NCI-H2171 treated with DMSO at 0.1 percent for 48 hours (cell line): ENCODE measurements at places on chromosomes 13 and 19.

- DNase-seq, result no peak
Measured at GRCh38 chr19:2207991-2208860, 27.9 kb downstream of the PLEKHJ1 start.

- no peak for DNase-seq
Measured at GRCh38 chr13:44768239-44768638, 192.1 kb upstream of the TSC22D1 start.

DNA sequence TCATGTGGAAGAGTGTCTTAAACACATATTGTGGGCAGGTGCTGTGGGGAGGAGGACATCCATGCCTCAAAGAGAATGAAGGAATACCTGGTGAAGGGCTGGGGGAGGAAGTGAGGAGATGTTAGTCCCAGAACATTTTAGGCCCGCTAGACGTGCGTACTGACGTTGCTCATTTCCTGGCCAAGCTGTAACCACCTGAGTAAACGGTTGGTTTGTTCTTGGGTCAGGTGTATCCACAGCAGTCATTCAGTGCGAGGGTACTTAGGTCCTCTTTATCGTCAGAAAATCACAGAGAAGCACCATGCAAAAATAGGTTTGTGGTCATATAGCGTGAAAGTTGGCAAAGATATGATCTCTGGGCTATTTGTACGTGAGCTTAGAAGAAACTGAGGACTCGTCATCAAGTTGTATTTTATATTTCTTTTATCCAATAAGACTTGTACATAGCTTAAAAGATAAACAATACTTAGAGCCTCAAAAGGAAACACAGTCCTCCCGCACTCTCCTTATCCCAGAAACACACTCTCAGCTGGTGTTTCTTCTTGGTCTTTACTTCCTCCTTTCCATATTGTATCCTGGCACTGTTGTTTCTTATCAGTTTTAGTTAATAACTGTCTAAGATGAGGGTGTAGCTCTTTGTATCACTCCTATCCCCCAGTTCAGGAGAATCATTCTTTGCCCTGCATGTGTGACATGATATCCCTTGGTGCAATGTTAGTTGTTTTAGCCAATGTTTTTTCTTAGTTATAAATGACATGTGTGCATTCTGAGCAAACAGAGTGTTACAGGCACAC is 52.0 kb downstream of the ARHGEF7 start:
- no peak for DNase-seq

- no peak for DNase-seq
Measured at GRCh38 chr13:41742917-41743552, 217.9 kb downstream of the VWA8 start.
